ENCODE measurements at places on chromosomes 2 and 18.
A peak's percentile ranks its signal among the peaks of the same experiment; 100 is the strongest.

DNA sequence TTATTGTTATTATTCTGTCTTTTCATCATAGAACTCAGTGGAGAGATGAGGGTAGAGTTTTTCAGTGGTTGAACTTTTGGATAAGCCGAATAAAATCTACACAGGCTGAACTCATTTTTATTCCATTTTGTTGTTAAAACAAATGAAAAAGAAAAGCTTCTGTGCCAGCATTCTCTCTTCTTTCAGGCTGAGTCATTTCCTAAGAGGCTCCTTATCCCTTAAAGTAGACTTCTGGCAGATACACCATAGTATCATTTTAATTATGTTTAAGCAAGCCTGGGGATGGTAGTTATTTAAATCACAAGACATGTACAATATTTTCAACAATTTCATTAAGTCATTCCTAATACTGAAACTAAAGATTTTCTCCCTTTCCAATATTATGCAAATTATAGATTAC lies 1364.0 kb upstream of the NRXN1 start:
- no peak for DNase-seq

- peak; percentile 38 for DNase-seq
Observed at GRCh38 chr2:187054501-187055319, 205.7 kb upstream of the ZSWIM2 start.

DNA sequence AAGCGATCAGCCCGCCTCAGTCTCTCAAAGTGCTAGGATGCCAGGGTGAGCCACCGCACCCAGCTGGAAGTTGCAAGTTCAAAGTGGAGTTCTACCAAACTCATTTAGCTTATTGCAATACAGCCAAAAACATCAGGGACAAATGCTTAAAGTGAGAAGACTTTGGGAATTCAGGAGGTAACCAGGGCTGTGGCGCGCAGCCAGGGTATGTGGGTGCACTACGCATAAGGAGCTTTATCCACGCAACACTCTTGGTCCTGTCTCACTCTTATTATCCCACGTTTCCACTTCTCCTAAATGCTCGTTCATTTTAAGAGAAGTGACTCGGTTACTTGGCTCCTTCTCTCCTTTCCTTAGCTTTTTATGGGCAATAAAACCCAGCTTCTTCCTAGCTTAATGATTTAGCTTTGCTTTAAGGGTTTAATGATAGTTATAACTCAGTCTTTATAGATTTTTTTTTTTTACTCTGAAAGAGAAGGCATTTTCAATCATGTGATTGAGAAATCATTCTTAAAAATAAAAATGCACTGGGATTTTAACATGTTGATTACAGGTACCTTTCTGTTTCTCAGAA lies 199.8 kb downstream of the KCNE4 start:
- no peak for DNase-seq

- DNase-seq: peak; percentile 83
Observed at GRCh38 chr2:68689553-68690537, 44.8 kb upstream of the ARHGAP25 start.

DNA sequence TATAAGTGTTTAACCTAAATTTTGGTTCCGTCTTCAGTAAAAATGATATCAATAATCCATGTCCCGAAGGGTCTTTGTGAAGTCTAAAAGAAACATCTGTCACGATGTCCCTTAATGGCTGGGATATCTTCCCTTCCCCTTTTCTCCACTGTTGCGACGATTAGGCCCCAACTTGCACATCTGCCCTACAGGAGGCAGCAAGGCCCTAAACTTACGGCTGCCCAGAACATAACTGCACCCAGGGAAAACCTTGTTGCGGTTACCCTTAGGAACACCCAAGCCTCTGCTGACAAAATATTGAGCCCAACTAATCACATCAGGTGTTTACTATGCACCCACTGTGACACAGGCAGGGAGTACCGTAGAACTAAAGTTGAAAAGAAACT lies 1.3 kb upstream of the SMAD2 start:
- peak; percentile 54 for DNase-seq

GRCh38 chr18:78786776-78787175 lies 192.8 kb upstream of the SALL3 start:
- no peak for DNase-seq

DNA sequence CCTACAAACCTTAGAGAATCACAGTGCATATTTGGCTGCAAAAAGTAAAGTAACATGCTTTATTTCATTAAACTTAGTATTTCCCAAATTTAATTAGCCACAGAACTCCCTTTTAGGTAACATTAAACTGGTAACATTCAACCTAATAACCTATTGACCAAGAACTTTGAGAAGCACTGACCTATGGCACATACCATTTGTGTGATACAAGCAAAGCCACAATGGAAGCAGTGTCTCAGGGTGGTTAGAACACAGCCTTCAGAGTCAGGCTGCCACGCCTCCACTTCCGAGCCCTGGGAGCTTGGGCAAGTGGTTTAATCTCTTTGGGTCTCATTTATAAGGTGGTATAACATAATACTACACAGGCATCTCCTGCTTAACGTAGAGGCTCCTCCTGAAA lies 301.4 kb downstream of the PDE11A start:
- DNase-seq: no peak

DNA sequence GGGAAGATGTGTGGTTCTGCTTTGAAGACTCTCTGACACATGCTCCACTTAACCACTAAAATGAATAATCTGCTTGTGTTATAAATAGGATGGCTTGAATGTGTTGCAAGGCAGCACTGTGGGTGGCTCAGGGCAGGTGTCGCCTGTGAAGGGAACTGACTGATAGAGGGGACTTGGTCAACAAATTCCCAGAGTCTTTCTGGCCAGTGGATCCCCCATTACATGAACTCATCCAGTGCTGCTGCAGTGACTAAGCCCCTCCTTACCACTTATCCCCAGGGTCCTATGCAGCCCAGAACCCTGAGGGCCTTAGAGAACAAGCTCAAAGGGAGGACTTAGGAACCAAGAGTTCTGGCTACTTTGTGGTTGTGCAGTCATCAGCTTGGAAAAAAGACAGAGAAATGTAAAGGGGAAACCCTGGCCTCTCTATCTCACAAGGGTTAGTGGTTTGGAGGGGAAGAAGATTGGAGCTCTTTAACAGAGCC lies 226.2 kb upstream of the TNP1 start:
- peak; percentile 38 for DNase-seq

- no peak for DNase-seq
Observed at GRCh38 chr2:140502951-140503630, 1627.7 kb downstream of the LRP1B start.
